ENCODE measurements at places on chromosomes 3 and 15.

DNA sequence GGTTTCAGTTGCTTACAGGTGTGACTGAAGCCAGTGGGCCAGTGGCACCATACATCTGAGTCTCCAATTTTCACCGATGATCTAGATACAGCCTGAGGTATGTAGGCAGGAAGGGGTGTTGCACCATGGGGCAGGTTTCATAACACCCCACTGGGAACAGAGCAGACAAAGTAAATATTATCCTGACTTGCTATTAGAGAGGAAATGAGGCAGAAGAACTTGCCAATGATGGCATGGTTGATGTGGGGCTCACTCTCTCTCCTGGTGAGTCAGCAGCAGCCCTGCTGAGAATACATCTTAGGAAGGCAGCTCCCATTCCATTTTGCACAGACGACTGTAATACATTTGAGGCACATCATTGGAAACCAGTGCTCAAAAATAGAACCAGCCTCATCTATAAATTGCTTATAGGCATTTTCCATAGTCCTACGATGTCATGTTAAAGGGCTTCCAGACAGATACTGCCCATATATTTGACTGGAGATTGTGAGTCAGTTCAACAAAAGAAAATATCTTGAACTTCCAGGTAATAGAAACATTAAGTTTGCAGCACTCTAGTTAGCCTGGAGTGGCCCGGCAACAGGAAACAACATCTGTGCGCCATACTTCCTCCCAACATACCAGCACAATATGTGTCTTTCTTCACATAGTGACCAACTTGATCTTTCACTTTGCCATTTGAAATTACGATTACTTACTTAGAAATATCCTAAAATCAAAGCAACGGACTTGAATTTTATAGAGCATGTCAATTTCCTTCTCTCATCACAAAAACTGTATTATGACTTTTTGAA, 175.5 kb downstream of the NECTIN3 start:
- no peak for DNase-seq

DNA sequence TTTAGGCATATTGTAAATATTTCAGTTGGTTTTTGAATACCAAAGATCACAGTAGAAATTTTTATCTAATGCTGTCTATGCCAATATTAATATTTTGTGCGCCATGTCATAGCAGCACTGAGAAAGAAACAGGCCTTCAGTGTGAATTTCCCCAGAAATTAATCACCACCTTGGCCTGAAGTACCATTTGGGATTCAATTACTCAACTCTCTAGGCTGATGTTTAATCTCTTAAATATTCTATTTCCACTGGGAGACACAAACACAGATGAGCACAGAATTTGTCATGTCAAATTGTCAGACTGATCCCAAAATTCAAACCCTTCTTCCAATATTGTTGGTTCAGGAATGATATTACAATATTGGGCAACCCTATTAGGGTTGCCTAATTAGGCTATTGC, 509.3 kb downstream of the ROBO1 start:
- no peak for DNase-seq

GRCh38 chr15:29867241-29868000, 45.2 kb upstream of the TJP1 start:
- no peak for DNase-seq

DNA sequence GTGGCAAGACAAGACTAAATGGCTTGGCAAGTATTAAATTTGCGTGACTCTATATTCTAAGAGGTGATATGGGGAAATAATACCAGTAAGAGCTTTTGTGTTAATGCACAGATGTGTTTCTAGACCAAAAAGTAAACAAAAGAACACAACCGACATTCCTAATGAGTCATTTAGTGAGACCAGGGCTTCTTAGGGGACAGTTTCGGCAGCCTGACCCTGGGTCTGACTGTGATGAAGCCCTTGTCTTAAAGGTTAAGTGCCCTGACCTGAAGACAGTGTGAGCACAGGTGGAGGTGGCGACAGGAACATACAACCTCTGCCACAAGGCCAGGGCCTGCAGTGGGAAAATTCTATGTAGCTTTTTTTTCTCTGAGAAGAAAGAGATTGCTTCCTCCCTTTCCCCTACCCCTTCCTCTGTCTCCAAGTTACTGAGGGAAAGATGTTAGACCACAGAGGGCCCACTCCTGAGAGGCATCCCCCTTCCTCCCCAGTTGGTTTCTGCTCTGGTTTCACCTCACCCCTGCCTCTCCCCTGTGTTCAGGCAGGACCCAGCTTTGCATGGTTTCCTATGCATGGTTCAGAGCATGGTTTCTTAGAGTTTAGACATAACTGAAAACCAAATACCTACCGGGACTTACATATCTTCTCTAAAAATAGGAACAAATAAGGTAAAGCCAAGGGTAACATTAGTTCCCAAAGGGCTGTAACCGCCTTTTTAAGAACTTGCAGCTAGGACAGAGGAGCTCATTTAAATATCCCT, 24.8 kb upstream of the CMTM7 start:
- DNase-seq: no peak

- no peak for DNase-seq
These were observed 257.4 kb upstream of the IL12A start for GRCh38 chr3:159731254-159731653.

DNA sequence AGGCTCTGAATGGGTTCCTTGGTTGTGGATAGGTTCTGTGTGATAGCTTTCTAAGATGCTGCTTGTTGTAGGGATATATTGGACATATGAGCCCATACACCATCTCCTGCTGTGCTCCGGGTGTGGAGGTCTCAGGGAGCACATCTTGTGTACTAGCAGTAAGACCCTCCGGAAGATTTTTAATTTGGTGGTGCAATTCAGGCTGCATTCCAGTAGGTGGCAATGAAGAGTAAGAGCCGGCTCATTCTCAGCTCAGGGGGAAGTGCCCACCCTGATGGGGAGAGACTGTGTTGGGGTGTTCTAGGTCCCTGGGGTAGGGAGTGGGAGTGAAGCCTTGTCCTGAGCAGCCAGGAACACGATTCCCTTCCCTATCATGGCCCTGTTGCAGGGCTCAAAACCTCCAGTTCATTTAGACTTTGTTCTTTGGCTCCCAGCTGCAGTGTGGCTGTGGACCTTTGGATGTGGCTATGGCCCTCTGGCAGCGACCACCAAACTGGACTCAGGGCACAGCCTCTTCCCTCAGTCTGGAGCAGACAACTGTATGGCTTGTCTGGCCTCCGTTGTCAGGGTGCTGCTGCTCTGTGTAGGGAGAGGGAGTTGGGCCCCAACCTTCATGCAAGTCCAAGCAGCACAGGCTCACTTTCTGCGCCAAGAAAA, 104.7 kb downstream of the UNC13C start:
- DNase-seq: no peak

DNA sequence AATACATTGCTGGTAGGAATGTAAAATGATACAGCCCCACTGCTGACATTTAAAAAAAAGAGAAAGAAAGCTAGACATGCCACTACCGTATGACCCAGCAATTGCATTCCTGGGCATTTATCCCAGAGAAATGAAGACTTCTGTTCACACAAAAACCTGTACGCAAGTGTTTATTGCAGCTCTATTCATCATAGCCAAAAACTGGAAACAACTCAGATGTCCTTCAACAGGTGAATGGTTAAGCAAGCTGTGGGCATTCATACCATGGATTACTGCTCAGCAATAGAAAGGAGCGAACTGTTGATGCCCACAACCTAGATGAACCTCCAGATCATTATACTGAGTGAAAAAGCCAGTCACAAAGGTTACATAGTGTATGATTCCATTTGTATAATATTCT, 132.5 kb downstream of the MAP2K5 start:
- no peak for DNase-seq

DNA sequence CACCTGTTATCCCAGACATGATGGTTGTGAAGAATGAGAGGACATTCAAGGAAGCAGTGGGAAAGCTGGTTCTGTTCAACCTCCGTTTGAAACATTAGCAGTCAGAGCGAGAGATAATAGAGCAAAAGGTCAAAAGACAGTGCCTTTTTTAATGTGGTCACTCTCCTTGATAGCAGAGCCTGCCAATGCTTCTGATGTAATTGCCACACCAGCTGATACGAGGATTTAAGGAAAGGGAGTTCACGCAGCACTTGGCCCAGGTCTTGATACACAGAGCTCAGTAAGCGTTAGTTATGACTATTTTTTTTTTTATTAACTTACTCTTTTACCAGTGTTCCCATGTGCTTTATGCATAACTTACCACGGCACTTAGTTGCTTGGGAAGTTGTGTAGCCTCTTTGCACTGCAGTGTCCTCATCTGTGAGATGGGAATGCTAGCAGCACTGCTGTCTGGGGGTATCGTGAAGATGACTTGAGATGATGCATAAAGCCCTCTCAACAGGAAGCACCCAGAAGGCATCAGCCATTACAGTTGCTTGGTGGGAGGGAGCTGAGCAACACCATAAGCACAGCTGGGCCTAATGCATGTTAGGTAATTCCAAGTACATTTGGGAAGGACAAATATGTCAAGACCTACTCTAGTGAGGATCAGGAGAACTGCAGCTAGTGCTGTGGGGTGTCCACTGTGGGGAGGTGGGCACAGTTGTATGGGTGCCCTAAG, 123.3 kb upstream of the RASGRP1 start:
- no peak for DNase-seq

GRCh38 chr3:181623924-181624694, 87.6 kb upstream of the SOX2 start:
- peak; percentile 1 for DNase-seq

Data from SJCRH30 (cell line).